ENCODE measurements at places on chromosomes 7 and 10.

- DNase-seq = no peak
Observed at GRCh38 chr7:30845426-30846135, 66.1 kb upstream of the AQP1 start.

DNA sequence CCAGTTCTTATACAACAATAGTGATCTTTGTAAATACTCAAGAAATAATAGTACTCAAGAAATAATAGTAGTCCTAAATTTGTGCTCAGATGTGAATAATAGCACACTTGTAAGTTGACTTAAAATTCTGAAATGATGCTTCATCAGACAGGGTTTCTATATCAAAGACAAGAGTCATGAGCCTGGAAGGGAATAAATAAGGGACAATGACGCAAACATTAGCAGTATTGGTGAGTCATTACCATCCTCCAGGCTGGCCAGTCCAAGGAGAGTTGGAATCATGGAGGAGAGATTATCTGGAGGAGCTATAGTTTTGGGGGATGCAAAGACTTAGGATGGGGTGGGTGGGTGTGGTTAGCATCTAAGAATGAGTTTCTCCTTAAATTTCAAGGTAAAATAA, 6.1 kb upstream of the SH3PXD2A start:
- no peak for DNase-seq

GRCh38 chr10:108323274-108323798, 1158.8 kb upstream of the SORCS1 start:
- DNase-seq = no peak

DNA sequence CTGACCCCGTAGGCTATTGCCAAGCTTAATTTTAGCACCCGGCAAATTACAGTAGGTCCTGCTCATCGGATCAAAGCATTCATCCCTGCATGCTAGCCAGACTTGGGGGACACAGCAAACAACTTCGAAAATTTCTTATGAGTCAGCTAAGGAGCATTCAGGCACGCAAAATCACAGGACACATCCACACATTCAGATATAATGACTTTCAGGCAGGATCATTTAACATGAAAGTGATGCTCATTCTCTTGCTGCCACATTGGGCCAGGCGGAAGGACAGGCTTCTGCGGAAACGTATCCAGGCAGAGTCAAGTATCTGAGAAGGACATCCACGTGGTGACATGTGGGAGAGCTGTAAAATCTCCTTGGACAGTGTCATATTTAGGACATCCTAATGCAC, 474.0 kb upstream of the NRP1 start:
- DNase-seq = no peak

- no peak for DNase-seq
Observed at GRCh38 chr10:77782328-77783061, 144.1 kb downstream of the DLG5 start.

- DNase-seq = no peak
Observed at GRCh38 chr7:33072471-33072870, 9.9 kb upstream of the NT5C3A start.

DNA sequence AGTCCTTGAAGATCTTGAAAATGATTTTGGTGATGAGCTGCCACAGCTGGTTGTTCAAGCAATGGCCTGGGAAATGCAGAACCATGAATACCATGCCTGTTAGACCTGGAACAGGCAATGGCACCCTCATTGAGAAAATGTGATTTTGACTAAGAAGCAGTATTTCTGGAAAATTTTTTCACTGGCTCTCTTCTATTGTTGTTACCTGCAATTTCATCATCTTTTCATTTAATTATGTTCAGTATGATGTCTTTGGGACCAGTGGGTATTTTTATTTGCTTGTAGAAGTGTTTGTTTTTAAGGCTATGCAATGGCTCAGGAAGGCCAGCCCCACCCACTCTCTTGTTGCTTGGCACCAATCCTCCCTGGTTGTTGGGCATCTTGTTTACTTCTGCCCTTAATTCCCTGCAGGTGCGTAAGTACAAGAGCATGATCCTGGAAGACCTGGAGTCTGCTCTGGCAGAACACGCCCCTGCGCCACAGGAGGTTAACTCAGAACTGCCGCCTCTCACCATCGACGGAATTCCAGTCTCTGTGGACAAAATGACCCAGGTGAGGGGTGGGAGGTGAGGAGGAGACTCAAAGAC, 78.6 kb downstream of the NRF1 start:
- DNase-seq = no peak

DNA sequence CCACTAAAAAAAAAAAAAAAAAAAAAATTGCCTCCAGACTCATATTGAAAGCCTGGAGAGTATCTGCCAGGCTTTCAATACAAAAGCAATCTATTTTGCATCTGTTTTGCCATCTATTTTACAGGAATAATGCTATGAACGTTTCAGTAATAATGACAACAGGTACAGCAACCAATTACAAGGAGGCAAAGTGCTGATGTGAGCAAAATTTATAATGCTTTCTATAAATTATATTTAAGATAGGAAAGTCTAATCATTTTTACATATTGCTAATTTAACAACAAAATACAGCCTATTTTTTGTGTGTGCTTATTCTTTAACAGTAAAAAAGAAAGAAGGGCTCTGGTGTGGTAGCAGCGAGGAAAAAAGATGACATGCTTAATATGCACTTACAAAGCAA, 10.0 kb downstream of the WDR91 start:
- DNase-seq = no peak

DNA sequence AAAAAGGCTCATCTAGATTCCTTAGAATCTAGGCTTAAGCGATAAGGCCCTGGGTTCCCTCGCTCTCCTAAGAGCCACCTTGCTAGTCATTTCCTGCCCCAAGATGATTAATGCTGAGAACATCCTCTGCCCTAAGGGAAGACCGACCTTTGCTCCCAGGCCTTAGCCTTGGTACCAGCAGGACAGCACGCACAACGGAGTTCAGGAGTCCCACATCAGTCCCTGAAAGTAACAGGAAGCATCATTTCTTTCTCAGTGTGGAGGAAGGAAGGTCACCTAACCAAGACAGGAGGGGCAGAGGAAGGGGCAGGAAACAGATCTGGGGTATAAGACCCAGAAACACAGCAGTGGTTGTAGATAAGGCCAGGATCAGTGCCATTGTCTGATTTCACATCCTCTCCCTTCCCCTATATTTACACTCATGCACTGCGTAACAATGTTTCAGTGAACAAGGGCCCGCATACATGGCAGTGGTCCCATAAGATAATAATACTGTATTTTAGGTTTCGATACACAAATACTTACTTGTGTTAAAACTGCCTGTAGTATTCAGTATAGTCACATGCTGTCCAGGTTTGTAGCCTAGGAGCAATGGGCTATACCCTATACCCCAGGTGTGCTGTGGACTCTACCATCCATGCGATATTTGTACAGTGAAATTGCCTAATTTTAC, 8.1 kb upstream of the FAM107B start:
- DNase-seq = no peak

- DNase-seq = no peak
Observed at GRCh38 chr7:8998762-8999161, 565.4 kb downstream of the NXPH1 start.

DNA sequence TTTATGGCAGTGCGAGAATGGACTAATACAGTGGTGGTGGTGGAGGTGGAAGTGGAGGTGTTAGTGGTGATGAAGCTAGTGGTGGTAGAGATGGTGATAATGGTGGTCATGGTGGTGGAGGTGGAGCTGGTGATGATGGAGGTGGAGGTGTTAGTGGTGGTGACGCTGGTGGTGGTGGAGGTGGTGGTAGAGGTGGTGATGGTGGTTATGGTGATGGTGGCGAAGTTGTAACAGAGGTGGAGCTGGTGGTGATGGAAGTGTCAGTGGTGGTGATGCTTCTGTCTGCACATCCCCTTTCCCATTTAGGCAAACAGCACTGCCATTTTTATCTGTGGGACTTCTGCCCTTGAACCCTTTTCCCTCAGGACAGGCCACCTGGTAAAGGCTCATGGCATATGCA, 7.4 kb upstream of the PTPRN2 start:
- DNase-seq = no peak

- no peak for DNase-seq
Observed at GRCh38 chr7:11557627-11558026, 274.4 kb downstream of the THSD7A start.

DNA sequence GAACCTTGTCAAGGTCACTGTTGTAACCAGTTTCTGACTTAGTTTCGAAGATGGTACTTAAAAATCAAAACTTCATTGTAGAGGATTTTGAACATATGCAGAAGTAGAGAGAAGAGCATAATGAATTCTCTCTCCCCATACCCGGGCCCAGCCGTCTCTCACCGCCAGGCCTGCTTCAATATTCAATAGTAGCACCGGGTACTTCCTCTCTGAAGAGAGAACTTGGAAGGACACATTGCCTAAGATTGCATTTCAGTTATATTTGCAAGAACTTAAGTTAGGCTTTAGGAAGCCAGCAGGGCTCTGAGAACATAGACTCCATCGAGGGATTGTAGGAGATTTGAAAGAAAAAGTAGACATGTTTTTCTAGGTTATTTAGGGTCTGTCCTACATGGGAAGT, 19.1 kb downstream of the LMTK2 start:
- no peak for DNase-seq

DNA sequence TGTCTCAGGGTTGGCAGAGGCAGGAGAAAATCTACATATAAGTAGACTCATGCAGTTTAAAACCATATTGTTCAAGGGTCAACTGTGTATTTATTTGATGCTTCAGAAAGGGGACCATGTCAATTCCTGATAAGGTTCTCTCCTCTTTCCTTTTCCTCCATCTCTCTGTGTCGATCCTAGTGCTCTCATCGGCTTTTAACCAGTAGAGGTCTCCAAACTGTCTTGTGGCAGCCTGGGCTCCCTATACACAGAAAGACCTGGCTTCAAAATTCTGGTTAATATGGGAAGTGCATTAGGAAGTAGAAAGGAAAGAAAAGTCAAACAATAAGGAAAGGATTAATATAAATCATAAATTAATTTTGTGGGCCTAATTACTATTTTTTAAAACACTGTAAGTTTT, 304.4 kb upstream of the C7orf33 start:
- DNase-seq = no peak

- no peak for DNase-seq
Observed at GRCh38 chr7:51369746-51370145, 53.1 kb upstream of the COBL start.

DNA sequence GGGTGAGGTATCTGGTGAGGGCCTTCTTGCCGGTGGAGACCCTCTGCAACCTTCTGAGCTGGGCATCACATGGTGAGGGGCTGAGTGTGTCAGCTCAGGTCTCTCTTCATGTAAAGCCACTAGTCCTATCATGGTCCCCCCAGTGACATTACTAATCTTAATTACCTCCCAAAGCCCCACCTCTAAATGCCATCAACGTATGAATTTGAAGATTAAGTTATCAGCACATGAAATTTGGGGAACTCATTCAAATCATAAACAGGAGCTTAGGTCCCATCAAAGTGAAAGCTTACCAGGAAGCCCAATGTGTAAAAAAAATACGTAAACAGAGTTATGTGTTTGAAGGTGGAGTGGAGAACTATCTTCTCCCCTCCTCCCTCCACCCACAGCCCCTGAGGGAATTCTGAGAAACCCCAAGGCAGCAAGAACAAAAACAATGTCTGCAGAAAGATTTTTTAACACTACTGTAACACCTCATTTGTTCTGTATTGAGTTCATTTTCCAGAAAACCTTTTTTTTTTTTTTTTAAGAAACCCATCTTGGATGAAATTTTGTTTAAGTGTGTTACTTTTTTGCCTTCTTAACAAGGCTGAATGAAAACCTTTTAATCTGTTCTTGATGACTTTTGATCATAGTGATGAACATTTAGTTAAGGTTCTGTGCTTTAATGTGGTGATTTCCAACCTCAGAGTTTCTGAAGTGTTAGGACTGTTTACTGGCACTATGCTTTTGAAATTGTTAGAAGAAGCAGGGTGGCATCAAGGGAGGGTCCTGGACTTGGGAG, 19.1 kb upstream of the PCGF5 start:
- no peak for DNase-seq

DNA sequence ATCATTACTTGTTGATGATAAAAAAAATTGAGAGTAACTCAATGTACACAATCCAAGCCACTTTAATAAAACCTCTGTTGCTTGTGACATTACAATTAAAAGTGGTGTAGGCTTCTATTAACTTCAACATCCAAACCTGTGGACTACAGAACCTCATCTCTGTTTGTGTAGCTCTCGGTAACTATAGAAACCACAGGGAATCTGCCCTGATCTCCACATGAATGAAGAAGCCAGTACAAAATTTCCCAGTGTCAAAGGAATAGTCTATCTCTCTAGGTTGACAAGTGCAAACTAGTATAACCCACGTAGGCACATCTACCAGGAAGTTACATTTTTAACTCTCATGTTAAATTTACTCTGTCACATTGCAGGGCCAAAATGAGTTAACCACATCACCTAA, 204.3 kb downstream of the CHCHD3 start:
- no peak for DNase-seq

DNA sequence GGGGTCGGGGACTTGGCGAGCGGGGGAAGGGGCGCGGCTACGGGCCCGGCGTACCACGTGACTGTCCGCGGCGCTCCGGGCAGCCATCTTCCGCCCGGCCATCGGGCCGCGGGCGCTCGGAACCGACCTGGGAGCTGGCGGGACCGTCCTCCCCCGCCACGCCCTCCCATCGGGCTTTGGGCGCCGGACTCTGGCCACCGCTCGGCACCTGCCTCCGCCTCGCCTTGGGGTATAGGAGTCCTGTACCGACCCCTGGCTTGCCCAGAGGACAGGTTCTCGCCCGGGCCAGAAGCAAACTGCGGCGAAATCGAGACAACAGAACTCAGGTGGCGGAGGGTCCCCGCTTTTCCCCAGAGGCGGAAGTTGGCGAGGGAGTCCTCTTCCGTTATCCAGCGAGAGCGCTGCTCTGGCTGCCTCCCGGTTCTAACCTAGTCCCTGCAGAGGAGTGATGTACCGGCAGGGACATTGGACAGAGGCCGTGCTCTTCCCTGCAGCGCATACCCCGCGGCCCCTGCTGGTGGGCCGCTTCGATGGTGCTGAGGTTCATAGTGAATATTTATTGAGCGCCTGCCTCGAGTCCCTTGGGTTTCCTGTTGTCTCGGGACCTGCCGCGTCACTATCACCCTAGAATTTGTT, 1.2 kb upstream of the SGMS1 start:
- DNase-seq = no peak

DNA sequence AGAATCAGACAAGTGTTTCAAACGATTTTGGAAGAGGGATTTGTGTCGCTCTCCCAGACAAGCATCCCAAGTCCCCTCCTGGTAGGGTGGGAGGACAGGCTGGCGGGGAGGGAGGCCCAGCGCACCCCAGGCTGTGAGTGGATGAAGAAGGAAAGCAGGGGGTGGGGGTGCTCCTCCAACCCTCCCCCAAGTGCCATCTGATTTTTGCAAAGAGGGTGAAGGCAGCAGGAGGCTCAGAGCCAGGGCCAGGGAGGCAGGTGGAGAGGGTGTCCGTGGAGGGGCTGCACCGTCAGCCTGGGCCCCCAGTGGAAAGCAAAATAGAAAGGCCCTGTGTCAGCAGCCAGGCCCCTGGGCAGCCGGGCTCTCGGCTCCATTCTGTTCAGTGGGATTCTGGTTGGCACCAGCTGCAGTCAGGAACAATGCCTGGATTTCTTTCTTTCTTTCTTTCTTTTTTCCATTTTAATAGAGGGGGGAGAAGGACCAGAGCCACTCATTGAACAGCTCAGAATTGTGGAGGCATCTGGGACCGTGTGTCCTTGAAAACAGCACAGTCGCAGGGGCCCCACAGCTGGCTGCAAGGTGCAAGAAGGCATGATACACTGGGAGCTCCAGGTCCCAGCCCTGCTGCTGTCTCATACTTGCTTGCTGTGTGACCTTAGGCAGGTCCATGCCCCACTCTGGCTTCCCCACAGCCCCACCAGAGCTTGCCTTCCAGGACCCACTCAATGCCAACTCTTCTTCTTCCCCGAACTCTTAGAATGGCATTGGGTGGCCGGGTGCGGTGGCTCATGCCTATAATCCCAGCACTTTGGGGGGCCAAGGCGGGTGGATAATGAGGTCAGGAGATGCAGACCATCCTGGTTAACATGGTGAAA, 7.1 kb upstream of the ZMIZ1 start:
- no peak for DNase-seq

All from stimulated activated CD4-positive, alpha-beta T cell treated with anti-CD3 and anti-CD28 coated beads, Interleukin-1b, Interleukin-23, amount 100 ng/mL, for 1 hour (primary cell).